ENCODE measurements at places on chromosomes 11 and 22. TPM values are rescaled to one million over a fixed set of nuclear protein-coding genes. Genes with fewer than 3 reads are reported as not detected.
A peak's percentile ranks its signal among the peaks of the same experiment; 100 is the strongest.

DNA sequence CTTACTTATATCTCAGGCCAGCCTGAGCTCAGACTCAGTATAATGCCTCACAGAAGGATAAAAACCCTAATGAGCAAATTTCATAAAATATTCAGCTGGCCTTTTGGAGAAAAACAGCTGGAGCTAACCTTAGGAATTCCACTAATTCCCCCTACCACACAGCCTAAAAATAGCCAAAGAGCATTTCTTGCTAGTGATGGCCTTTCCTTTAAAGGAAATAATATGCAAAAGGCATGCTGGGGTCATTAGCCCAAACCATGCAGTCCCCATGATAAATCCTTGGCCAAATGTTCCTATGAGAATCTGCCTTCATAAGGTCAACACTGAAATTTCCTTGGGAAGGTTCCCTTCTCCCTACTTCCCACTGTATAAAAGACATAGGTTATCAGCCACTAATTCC lies 38.2 kb downstream of the SYTL2 start:
- no peak for DNase-seq

- DNase-seq = peak; percentile 93
Observed at GRCh38 chr22:31829505-31829904, 75.7 kb downstream of the DEPDC5 start.

DNA sequence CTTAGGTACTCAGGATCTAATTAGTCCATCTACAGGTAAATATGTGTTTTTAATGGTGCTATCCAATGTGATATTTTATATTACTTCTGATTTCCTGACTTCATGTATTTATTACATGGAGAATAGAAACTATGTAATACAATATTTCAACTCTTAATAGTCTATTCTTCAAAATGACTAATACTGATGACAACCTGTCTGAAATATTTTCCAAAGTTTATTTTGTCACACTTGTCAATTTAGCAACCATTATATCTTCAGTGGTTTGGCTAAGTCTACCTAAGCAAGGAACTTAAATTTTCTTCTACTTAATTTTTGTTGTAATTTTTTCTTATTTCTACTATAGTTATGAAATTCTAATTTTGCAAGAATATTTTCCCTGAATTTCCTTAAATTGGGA lies 55.0 kb upstream of the CNTN5 start:
- DNase-seq = no peak

DNA sequence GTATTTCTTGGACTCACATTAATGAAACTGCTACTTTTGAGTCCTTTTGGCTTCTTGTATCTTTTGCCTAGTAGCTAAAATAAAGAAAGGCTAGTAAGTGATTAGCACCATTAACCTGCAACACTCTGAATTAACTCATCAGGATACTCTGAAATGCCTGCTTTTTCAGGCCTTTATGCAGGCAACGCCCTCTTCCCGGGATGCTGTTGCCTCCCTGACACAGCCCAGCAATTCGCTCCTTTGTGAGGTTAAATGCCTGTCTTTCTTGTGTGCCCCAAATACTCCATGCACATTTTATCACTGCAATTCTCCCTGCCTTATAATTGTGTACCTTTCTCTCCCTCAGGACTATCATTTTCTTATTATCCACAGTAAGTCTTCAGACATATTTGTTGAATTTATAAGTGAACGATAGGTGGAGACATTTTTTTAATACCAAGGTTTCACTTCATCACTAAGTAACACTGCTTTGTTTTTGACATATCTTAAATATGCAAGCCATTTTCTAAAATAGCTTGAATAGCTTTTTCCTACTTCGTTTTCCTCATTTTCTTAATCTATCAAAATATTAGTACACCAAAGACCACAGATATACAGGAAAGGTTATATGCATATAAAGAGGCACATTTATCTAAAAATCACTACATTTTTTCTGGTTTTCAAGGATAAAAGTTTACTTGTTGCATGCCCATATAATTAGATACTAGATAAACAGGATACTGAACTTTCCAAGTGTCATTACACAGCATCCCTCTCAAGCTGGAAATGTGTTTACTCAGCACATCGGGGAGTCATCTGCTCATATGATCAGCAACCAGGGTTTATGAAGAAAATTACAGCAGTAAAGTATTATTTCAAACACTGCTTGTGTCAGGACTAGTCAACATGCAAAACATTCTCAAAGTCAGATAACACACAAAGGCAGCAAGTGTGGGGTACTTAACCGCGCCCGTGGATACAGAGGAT lies 48.5 kb upstream of the DDI1 start:
- DNase-seq = no peak

DNA sequence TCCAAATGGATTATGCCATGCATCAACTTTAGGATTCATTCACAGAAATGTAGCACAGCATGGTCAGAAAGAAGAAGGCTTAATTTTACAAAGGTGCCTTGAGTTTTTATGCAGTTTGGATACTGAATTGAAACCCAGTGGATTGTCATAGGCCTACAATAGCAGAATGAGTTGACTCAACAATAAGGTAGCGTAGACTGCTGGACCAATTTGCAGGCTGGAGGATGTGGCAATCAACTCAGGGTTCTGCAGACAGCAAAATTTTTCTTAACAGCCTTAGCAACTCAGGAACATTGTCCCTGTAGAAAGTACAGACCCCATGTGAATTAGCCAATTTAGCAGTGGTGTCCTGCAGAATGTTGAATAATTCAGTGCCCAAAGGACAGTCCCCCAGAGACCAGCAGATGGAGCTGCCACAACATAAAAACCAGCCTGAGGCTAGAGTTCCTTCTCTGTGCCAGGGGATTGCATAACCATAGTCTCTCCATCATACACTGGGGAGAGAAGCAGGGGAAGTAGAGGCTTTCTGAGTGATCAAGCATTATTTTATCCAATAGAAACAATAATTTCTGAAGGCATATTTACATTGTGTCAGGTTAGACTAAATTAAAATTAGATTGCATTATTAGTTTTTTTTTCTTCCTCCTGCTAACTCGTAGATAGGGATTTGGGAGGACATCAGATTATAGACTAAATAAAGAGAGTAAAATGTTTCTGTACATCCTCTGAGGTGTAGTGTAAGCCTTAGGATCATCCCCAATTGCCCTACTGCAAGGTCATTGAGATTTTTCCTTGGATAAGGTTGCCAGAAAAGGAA lies 20.3 kb upstream of the MRPL17 start:
- DNase-seq = peak; percentile 79

GRCh38 chr11:83115551-83115950 lies 41.4 kb upstream of the PCF11 start:
- no peak for DNase-seq

- DNase-seq = no peak
Observed at GRCh38 chr11:30561691-30562415, 24.3 kb downstream of the MPPED2 start.

DNA sequence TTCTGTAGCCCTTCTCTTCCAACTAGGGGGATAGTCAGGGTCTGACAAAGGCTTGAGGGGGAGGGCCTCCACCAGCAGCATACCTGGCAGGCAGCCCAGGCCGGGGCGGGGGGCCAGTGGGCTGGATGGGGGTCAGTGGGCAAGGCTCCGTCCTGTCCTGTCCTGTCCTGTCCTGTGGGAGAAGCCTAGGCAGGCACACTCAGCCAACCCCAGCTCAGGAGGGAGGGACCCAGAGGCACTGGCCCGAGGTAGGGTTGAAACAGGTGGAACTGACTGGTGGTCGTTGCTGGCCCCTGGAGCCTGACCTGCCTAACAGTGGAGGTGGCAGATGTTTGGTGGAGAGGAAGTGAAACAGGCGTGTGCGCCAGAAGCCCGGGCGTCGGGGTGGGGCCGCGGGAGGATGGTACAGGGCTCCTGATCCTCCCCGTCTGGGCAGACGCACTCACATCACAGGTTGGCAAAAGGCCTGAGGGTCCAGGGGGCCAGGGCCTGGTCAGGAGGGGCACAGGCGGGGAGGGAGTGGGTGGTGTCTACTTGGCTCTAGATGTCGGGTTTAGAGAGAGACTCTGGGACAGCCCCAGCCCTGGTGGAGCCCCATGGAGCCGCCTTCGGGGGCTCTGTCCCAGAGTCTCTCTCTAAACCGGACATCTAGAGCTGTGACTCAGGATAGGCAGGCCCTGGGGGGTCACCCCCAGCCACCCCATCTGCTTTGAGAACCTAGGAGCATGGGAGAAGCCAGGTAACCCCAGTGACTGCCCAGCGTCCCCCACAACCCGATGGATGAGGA lies 32.5 kb upstream of the GRAMD4 start:
- DNase-seq = no peak

- DNase-seq = no peak
Observed at GRCh38 chr22:41893591-41894375, 21.1 kb downstream of the SHISA8 start.

DNA sequence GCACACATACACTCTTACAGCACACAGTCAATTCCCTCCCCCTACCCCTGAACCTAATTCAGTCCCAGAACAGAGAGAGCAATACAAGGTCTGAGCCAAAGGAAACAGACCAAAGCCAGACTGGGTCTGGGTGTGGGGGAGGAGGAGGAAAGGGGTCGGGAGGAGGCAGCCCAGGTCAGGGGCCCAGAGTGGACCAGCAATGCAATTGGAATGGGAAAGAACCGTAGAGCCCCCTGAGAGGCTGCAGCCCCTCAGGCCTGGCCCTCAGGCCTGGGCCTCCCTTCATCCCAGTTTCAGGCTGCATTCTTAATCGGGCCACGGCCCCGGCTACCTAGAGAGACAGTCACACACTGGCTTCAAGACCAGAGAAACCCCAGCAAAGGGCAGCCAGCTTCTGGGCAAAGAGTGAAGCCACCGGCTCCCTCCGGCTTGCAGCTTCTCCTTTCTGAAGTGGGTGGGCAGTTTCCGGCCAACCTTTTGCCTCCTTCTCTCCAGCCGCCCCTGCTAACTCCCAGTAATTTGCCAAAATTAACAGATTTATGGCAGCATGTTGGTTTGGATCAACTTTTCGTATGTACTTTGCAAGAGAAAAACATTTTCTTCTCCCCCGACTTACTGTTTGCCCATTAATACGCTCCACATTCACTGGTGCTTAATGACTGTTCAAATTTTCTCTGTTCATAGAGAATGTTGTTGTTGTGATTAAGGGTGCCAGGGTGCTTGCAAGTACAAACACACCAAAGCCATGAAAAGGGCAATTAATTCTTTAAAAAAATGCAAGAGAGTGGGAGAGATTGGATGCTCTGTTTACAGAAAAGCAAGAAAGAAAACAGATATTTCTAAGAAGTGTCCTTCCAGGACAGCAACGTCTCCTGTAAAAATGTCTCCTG lies 488.3 kb downstream of the MN1 start:
- no peak for DNase-seq

DNA sequence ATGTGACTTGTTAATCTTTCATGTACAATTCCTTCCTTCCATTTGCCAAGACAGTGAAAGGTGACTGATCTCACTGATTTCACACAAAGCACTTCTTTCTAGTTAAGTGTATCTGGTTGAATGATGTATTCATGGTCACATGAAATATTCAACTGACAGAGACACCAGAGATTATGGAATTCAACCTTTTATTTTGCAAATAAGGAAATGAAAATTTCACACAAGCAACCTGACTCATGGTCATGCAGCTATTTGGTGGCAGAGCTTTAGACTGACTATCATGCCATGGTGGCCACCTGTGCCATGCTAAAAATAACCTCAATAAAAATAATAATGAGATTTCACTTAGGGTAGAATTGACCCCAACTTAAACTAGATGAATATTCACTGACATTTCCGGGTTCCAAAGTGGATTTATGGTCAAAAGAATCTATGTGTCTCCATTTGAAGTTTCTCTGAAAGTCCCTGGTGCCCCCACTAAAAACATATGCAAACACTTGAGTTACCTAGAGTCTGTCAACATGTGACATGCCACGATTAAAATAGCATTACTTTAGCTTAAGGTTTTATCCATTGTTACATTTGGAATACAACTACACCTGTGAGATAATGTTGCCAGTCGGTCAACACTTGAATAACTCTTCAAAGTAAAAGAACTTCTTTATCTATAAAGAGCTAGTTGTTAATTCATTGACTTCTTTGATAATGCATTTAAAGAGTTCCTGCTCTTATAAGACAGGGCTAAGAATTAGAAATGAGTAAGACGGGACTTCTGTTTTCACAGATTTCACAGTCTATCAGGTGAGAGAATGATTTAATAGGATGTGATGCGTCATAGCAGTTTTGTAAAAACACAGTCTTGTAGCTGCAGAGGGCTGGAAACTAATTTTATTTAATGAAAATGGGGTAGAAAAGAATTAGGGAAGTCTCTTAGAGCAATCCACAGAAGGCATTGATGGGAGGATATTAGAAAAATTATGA lies 94.6 kb upstream of the OR9G4 start:
- DNase-seq = no peak

- no peak for DNase-seq
Observed at GRCh38 chr11:102485095-102485722, 32.6 kb upstream of the TMEM123 start.

- no peak for DNase-seq
Observed at GRCh38 chr11:128705124-128705920, 11.4 kb downstream of the FLI1 start.

GRCh38 chr22:41642331-41643110 lies 21.4 kb downstream of the XRCC6 start:
- DNase-seq = no peak

DNA sequence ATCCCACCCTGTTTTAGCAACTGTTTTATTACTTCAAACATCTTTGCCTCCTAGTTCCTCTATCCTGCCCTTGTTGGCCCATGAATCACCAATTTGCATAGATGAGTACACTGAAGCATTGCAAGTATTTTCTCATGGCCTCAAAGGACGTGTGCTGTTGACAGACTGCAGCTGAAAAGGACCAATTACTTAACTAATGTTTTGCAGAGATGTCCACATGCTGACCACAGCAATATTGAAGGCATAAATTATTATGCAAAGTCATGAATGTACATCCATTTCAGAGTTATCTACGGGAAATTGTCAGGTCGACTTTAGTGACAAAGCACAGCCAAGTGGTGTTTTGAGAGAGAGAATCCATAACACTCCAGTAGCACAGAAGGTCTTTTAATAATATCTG lies 64.8 kb downstream of the CADM1 start:
- DNase-seq = no peak

GRCh38 chr11:66556086-66556485 lies 9.4 kb downstream of the ACTN3 start:
- DNase-seq = no peak

DNA sequence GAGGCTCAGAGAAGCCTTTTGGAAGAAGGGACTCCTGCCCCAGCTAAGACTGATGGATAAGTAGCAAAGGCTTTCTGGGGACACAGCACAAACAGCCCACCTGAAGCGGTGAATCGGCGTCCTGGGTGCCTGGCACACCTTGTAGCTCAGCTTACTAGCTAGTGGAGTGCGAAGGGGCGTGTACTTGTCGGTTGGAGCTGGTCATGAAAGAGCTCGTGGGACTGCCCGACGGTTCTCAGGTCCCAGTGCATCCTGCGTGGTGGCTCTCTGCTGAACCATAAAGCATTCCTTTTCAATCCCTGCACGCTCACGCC lies 690 bp upstream of the UVRAG start:
- no peak for DNase-seq

The CATSPER1 gene
- total RNA-seq = 2.1 TPM

The KCNK4 gene
- not detected for total RNA-seq

The OR51M1 gene
- total RNA-seq = not detected

The LAYN gene
- 76.4 TPM for total RNA-seq

The APOL6 gene
- 3.3 TPM for total RNA-seq

The C22orf23 gene
- total RNA-seq = 0.56 TPM
